Esophagus squamous epithelium (tissue), 5 donors: ENCODE measurements at places on chromosomes 4 and X. TPM values are rescaled to one million over a fixed set of nuclear protein-coding genes. Genes with fewer than 3 reads are reported as not detected.
A peak's percentile ranks its signal among the peaks of the same experiment; 100 is the strongest.

The CFAP299 gene
- not detected for total RNA-seq

DNA sequence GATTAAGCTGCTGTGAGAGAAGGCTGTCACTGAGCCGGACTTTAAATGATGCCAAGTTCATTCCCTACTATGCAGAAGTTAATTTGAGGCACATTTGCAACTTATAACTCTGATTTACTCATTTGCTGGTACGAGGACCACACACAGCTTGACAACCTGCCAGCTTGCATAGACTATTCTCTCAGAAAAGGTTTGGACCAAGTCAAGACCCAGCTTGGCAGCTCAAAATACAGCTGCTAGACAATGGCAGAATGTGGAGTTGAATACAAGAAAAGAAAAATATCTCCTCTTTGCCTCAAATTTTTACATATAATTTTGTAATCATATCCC is 338.9 kb downstream of the DHX15 start:
- no peaks in the 10 kb centered on the region for H3K4me1 ChIP-seq
- DNase-seq: no peak
- H3K4me3 ChIP-seq: no peak overlapping the region
- H3K27ac ChIP-seq: no peak overlapping the region
- no peaks in the 10 kb centered on the region for H3K27me3 ChIP-seq

GRCh38 chr4:25157081-25157480 is 3.2 kb downstream of the SEPSECS start:
- no peak overlapping the region for H3K4me3 ChIP-seq
- no peak overlapping the region for H3K27ac ChIP-seq
- no peaks in the 10 kb centered on the region for H3K36me3 ChIP-seq
- DNase-seq: no peak

The PRSS12 gene
- total RNA-seq: 4.4 TPM

DNA sequence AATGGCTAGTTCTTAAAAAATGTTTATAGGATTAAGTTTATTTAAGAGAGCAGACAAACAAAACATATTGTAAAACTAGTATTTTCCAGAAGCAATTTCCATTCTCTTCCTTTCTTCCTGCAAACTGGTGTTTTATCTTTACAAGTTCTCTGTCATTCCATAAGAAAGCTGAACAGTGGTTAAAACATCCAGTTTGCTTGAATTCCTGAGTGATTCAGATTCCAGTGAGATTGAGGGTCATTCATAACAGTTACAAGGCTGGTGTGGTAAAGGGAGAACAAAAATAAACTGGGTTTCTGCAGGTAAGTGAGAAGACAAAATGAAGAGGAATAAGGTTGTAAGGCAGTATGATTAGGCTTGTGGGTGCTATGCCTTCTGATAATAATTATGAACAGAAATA is 544.8 kb upstream of the DIPK2B start:
- no peaks in the 10 kb centered on the region for H3K27me3 ChIP-seq
- H3K36me3 ChIP-seq: no peaks in the 10 kb centered on the region
- no peak overlapping the region for H3K4me3 ChIP-seq
- H3K27ac ChIP-seq: no peak overlapping the region
- DNase-seq: no peak
- H3K4me1 ChIP-seq: no peaks in the 10 kb centered on the region

The AASDH gene
- total RNA-seq: 6.5 TPM

DNA sequence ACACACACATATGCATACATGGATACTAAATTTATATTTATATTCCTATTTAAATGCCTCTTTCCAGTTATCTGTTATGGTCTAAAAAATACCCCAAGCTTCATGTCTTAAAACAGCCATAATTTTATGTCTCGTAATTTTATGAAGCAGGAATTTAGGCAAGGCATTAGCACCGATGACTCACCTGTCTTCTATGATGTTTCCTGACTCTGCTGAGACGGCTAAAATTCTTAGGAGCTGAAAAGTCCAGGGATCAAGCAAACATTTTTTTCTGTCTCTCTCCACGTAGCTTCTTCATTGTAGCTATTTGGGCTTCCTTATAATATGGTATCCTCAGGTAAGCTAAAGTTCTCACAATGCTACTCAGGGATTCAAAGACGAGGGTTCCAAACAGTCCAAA is 930.3 kb downstream of the STIM2 start:
- no peak for DNase-seq
- H3K36me3 ChIP-seq: no peaks in the 10 kb centered on the region
- no peaks in the 10 kb centered on the region for H3K27me3 ChIP-seq
- no peak overlapping the region for H3K4me3 ChIP-seq

- no peaks in the 10 kb centered on the region for H3K36me3 ChIP-seq
- no peaks in the 10 kb centered on the region for H3K27me3 ChIP-seq
- no peak overlapping the region for H3K4me3 ChIP-seq
- DNase-seq: no peak
- H3K4me1 ChIP-seq: no peaks in the 10 kb centered on the region
- no peak overlapping the region for H3K27ac ChIP-seq
Measured at GRCh38 chr4:85005865-85006377, 39.4 kb upstream of the WDFY3 start.

- H3K27ac ChIP-seq: peak overlapping the region; percentile 40
- no peak overlapping the region for H3K4me3 ChIP-seq
- no peak for DNase-seq
Measured at GRCh38 chrX:13000301-13000811, 25.4 kb downstream of the TMSB4X start.

The CDS1 gene
- total RNA-seq: 32.9 TPM

GRCh38 chr4:26204249-26204825 is 116.5 kb upstream of the RBPJ start:
- H3K27ac ChIP-seq: no peak overlapping the region
- no peaks in the 10 kb centered on the region for H3K27me3 ChIP-seq
- H3K4me1 ChIP-seq: peaks cover 29% of the 10 kb centered on the region
- DNase-seq: no peak

The CT83 gene
- total RNA-seq: not detected

- H3K27ac ChIP-seq: no peak overlapping the region
- H3K27me3 ChIP-seq: no peaks in the 10 kb centered on the region
- no peaks in the 10 kb centered on the region for H3K36me3 ChIP-seq
- no peaks in the 10 kb centered on the region for H3K4me1 ChIP-seq
- no peak overlapping the region for H3K4me3 ChIP-seq
Measured at GRCh38 chrX:82742351-82742750, 765.7 kb upstream of the POU3F4 start.

The PPAT gene
- 8.6 TPM for total RNA-seq

The CCDC158 gene
- total RNA-seq: not detected

GRCh38 chrX:97691901-97692455 is 808.3 kb downstream of the RPA4 start:
- no peaks in the 10 kb centered on the region for H3K36me3 ChIP-seq
- DNase-seq: no peak
- H3K4me3 ChIP-seq: no peak overlapping the region
- no peaks in the 10 kb centered on the region for H3K27me3 ChIP-seq

DNA sequence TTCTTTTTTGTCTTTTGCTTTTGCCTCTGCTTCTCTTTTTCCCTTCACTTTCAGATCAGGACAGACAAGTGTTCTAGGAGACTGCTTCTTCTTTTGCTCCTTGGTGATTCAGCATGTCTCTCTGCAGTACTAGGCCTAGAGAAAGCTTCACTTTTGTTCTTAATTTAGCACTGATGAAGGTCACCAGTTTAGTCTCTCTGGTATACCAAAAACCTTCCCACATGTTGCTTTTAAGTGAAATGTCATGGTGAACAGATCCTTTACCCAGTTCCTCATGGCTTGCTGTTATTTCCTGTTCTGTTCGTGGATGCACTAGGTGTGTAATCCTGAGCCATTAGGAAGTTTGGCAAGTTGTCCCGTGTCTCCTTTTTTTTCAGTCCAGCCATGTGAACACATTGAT is 53.3 kb downstream of the NBDY start:
- H3K27ac ChIP-seq: no peak overlapping the region
- no peaks in the 10 kb centered on the region for H3K27me3 ChIP-seq
- DNase-seq: no peak
- no peak overlapping the region for H3K4me3 ChIP-seq
- H3K4me1 ChIP-seq: peaks cover 3% of the 10 kb centered on the region

The EXOSC9 gene
- total RNA-seq: 9.3 TPM

DNA sequence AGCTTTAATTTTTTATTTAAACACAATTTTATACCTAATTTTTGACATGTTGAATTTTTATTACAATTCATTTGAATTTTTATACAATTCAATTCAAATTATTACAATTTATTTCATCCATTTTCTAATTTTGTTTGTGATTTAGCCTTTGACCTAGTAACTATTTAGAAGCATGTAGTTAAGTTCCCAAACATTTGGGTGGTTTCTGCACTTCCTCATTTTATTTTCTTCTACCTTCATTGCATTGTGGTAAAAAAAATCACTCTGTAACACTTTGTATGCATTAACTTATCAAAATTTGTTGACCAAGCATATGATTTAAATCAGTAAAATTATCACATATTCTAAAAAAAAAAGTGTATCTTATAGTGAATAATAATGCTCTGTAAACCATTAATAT is 928.9 kb downstream of the ARAP2 start:
- DNase-seq: no peak
- no peak overlapping the region for H3K27ac ChIP-seq
